Urinary bladder (tissue), 4 donors: ENCODE measurements at places on chromosomes 6 and 20. TPM values are rescaled to one million over a fixed set of nuclear protein-coding genes. Genes with fewer than 3 reads are reported as not detected.

PBOV1 gene
- total RNA-seq, result not detected

RIN2 gene
- 45.5 TPM for total RNA-seq

C20orf204 gene
- total RNA-seq, result 0.95 TPM

ZSWIM1 gene
- total RNA-seq, result 4.6 TPM

GNAS gene
- total RNA-seq, result 483 TPM

MOCS1 gene
- total RNA-seq, result 7.0 TPM

OXT gene
- not detected for total RNA-seq

HSPA1L gene
- total RNA-seq, result 2.5 TPM

ATP6V1G2 gene
- 3.3 TPM for total RNA-seq

TRIM40 gene
- total RNA-seq, result not detected

ZC2HC1B gene
- not detected for total RNA-seq

SMOC2 gene
- total RNA-seq, result 61.1 TPM

PRDM1 gene
- 5.0 TPM for total RNA-seq

ULBP2 gene
- total RNA-seq, result 0.26 TPM

RREB1 gene
- total RNA-seq, result 25.9 TPM

FAM83C gene
- 0.21 TPM for total RNA-seq

ENPP5 gene
- 5.2 TPM for total RNA-seq

AHCY gene
- 37.4 TPM for total RNA-seq

OVOL2 gene
- 3.9 TPM for total RNA-seq

DACT2 gene
- total RNA-seq, result 4.0 TPM

REM1 gene
- 4.1 TPM for total RNA-seq

SNAI1 gene
- total RNA-seq, result 0.69 TPM

LCA5 gene
- 23.3 TPM for total RNA-seq

PRPH2 gene
- 5.1 TPM for total RNA-seq

C20orf96 gene
- total RNA-seq, result 5.0 TPM

PTCHD4 gene
- 0.95 TPM for total RNA-seq

HLA-DQA2 gene
- total RNA-seq, result 0.95 TPM

ELOVL4 gene
- 9.3 TPM for total RNA-seq

CTCFL gene
- total RNA-seq, result not detected

RPN2 gene
- total RNA-seq, result 137 TPM

DUSP15 gene
- 1.4 TPM for total RNA-seq

HLA-A gene
- total RNA-seq, result 85.1 TPM

UST gene
- total RNA-seq, result 27.8 TPM

DHX16 gene
- 16.8 TPM for total RNA-seq

NCR2 gene
- total RNA-seq, result not detected

PHACTR3 gene
- total RNA-seq, result 2.7 TPM

BNIP5 gene
- total RNA-seq, result not detected

KCNK16 gene
- total RNA-seq, result not detected

ETV7 gene
- total RNA-seq, result 0.79 TPM

FRMD1 gene
- total RNA-seq, result 0.21 TPM

RALY gene
- 53.9 TPM for total RNA-seq

ACSS1 gene
- total RNA-seq, result 11.1 TPM

LRRN4 gene
- 0.58 TPM for total RNA-seq

C6orf52 gene
- total RNA-seq, result not detected

TMEM74B gene
- total RNA-seq, result 0.53 TPM

RNF182 gene
- 0.90 TPM for total RNA-seq

GGTLC1 gene
- total RNA-seq, result not detected

ZBTB46 gene
- 10.6 TPM for total RNA-seq

SCRT2 gene
- total RNA-seq, result not detected

UBD gene
- total RNA-seq, result 2.1 TPM

PRSS16 gene
- 2.0 TPM for total RNA-seq

SSR1 gene
- total RNA-seq, result 100.0 TPM

PDE10A gene
- 26.6 TPM for total RNA-seq

CST5 gene
- not detected for total RNA-seq

ZKSCAN8 gene
- total RNA-seq, result 33.0 TPM

LHFPL5 gene
- total RNA-seq, result not detected

HLA-DRA gene
- 93.9 TPM for total RNA-seq

BPIFA1 gene
- not detected for total RNA-seq

SLC12A5 gene
- total RNA-seq, result 0.69 TPM
